ENCODE measurements at places on chromosomes 3 and 15.

DNA sequence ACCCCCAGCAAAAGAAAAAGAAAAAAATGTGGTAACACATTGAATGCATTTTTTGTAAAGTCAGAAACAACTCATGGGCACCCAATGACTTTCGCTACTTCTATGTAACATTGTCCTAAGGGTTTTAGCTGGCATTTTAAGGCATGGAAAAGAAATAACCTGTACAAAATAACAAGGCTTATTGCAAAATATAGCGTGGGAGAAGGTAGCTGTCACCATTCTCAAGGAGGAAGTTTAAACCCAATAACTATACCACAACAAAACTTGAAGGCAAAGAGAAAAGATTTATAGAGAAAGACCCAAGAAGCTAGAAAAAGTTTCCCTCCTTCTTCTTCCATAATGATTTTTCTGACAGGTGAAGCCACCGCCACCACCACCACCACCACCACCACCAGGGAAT lies 55.7 kb upstream of the ACP3 start:
- H3K36me3 ChIP-seq, result no peaks in the 10 kb centered on the region
- no peak for DNase-seq
- H3K4me1 ChIP-seq, result no peaks in the 10 kb centered on the region
- no peak overlapping the region for H3K27ac ChIP-seq
- H3K27me3 ChIP-seq, result peaks cover 17% of the 10 kb centered on the region

DNA sequence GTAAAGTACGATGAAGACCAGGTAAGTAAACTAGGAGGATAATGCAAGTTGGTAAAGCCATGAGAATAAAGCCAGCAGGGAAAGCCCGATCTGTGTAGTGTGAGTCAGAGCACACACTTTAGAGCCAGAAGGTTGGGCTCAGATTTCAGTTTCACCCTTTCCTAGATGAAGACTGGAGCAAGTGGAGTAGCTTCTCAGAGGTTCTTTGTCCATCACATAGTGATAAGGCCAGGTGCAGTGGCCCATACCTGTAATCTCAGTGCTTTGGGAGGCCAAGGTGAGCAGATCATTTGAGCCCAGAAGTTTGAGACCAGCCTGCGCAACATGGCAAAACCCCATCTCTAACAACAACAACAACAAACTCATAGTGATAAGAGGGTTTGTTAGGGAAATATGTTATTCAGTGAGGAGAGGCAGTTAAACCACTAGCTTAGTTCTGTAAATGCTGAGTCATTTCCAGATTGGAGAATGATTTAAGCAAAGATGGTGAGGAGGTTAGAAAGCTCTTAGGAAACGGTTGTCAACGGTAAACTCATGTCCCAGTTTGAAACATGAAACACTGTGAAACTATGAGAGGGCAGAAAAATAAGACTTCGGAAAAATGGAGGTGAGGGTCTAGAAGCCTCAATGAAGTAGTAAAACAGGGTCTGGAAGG lies 39.0 kb downstream of the IL12A start:
- no peak overlapping the region for H3K4me3 ChIP-seq
- no peak for DNase-seq
- H3K27ac ChIP-seq, result peak overlapping the region; percentile 40
- no peaks in the 10 kb centered on the region for H3K27me3 ChIP-seq
- H3K4me1 ChIP-seq, result peaks cover 7% of the 10 kb centered on the region

DNA sequence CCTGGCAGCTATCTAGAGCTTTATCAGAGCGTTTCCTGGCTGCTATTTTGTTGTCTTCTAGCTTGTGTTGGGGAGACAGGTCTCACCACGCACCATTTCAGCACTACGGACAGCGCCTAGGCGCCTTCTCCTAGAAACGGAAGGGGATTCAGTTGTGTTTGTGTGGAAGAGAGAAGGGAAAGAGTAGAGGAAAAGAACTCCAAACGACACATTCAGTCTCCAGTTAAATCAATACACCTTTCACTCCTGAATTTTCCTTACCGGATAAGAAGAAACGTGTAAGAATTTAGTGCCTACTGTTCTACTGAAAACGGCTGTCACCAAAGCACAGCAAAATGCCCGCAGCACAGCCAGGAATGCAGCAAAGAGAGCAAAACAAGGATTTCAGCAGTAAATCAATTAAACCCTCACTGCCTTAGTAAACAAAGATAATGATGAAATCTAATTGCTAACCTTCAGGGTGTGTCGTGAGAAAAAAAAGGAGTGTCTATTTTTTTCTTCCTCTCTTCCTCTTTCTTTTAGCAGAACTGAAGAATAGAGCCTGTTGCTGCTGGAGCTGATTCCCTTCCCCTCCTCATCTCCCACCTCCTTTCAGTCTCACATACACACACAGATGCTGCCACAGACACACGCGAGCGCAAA lies 412 bp upstream of the CTXN2 start:
- H3K4me3 ChIP-seq, result no peak overlapping the region
- peak; percentile 88 for DNase-seq
- no peak overlapping the region for H3K27ac ChIP-seq
- peaks cover 40% of the 10 kb centered on the region for H3K27me3 ChIP-seq
- no peaks in the 10 kb centered on the region for H3K36me3 ChIP-seq

GRCh38 chr3:50396502-50396901 lies 37.2 kb upstream of the TMEM115 start:
- no peak overlapping the region for H3K4me3 ChIP-seq
- H3K4me1 ChIP-seq, result no peaks in the 10 kb centered on the region
- H3K27me3 ChIP-seq, result no peaks in the 10 kb centered on the region
- DNase-seq, result no peak

DNA sequence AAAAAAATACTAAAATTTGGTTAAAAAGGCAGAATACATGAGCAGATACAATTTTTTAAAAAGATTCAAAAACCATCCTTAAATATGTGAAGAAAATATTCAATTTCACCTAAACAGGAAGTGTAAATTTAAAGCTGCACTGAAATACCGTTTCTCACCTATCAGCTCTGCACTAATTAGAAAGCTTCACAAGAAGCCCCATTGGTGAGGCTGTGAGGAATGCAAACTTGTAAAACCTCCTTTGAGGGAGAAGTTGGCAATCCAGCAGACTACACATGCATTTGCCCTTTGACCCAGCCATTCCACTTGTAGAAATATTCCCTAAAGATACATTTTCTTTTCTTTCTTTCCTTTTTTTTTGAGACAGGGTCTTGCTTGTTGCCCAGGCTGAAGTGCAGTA lies 18.8 kb downstream of the BLM start:
- no peaks in the 10 kb centered on the region for H3K27me3 ChIP-seq
- peaks cover 4% of the 10 kb centered on the region for H3K4me1 ChIP-seq
- DNase-seq, result no peak
- H3K4me3 ChIP-seq, result no peak overlapping the region

DNA sequence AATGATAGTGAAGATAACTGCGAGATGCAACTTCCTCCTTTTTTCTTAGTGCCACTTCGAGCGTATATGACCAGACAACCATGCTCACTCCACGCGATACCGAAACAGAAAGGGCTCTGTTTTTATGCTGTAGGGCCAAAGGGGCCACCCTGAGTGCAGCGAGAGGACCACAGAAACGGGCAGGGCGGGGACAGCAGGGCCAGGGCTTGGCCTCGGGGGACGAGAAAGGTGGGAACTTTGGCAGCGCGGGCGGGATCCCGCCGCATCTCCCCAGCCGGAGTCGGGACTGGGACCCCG lies 483 bp downstream of the VPS13C start:
- peaks cover 35% of the 10 kb centered on the region for H3K4me1 ChIP-seq
- no peak for DNase-seq
- peak overlapping the region; percentile 81 for H3K27ac ChIP-seq
- peaks cover 3% of the 10 kb centered on the region for H3K36me3 ChIP-seq

DNA sequence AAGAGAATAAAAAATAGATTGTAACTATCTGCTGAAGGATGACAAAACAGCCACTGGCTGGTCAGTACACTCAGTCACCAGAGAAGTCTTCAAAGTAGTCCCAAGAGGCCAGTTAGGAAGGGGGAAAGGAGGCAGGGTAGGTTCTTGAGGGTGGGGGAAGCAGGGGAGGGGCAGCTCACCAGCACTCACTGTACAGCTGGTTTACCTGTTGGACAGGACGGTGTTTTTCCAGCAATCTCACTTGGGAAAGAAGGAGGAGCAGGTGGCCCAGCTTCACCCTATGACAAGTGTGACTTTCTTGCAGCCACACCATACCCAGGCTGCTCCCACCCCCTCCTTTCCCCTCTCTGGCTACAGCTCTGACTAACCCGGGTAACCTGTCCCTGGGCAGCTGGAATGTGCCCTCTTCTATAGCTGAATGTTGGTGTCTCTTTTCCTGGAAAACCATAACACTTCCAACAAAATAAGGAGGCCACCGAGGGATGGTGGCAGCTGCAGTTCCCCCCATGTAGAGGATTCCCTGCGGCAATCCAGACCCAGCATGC lies 203.4 kb upstream of the NSMCE3 start:
- H3K27me3 ChIP-seq, result peaks cover 4% of the 10 kb centered on the region
- no peaks in the 10 kb centered on the region for H3K36me3 ChIP-seq
- no peak overlapping the region for H3K4me3 ChIP-seq
- no peak overlapping the region for H3K27ac ChIP-seq
- no peaks in the 10 kb centered on the region for H3K4me1 ChIP-seq

GRCh38 chr3:112327371-112327951 lies 5.5 kb upstream of the CD200 start:
- H3K27me3 ChIP-seq, result peaks cover 51% of the 10 kb centered on the region
- H3K36me3 ChIP-seq, result no peaks in the 10 kb centered on the region
- no peak overlapping the region for H3K4me3 ChIP-seq
- H3K4me1 ChIP-seq, result no peaks in the 10 kb centered on the region
- no peak overlapping the region for H3K27ac ChIP-seq

DNA sequence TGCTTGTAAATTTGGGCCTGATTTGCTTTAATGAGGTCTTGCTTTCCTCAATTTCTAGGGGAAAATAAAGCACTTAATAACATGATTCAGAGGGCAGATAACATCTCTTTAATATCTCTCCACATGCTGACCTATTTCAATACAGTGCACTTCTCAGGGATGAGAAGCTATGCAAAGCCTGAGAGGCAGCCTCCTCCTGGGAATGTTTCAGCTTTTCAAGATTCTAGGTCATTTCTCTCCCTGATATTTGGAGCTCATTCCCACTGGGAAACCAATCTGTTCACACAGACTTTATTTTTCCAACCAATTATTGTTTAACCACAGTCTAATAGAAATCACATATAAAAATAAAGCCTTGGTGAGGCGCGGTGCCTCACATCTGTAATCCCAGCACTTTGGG lies 67.0 kb upstream of the LSAMP start:
- DNase-seq, result no peak
- no peaks in the 10 kb centered on the region for H3K36me3 ChIP-seq
- no peaks in the 10 kb centered on the region for H3K27me3 ChIP-seq
- H3K27ac ChIP-seq, result no peak overlapping the region
- no peaks in the 10 kb centered on the region for H3K4me1 ChIP-seq

DNA sequence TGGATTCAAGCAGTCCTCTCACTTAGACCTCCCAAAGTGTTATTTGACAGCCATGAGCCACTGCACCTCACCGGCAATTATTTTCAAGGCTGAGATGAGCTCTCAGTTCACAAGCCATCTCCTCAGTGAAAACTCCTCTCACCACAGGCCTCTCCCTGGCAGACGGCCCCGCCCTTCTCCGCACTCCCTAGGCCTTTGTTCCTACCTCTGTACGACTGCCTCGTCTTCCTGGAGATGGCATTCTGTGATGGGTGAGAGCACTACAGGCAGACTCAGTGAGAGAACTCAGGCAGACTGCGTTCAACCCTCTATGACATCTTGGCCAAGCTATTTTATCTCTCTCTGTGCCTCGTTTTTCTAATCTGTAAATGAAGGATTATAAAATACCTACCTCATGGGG lies 67.0 kb upstream of the TPM1 start:
- H3K4me3 ChIP-seq, result no peak overlapping the region
- DNase-seq, result no peak

GRCh38 chr3:29481969-29482767 lies 201.3 kb downstream of the RBMS3 start:
- no peak overlapping the region for H3K27ac ChIP-seq
- DNase-seq, result no peak
- peaks cover 10% of the 10 kb centered on the region for H3K4me1 ChIP-seq
- H3K36me3 ChIP-seq, result peaks cover 3% of the 10 kb centered on the region
- no peak overlapping the region for H3K4me3 ChIP-seq

GRCh38 chr3:86973440-86973839 lies 17.5 kb downstream of the VGLL3 start:
- H3K36me3 ChIP-seq, result peaks cover 82% of the 10 kb centered on the region
- no peaks in the 10 kb centered on the region for H3K27me3 ChIP-seq
- H3K27ac ChIP-seq, result peak overlapping the region; percentile 80
- no peak for DNase-seq
- H3K4me1 ChIP-seq, result peaks cover 93% of the 10 kb centered on the region
- peak overlapping the region; percentile 4 for H3K4me3 ChIP-seq

GRCh38 chr15:42984493-42985034 lies 64.0 kb upstream of the TTBK2 start:
- no peak for DNase-seq
- no peaks in the 10 kb centered on the region for H3K4me1 ChIP-seq

GRCh38 chr3:195388380-195388779 lies 54.4 kb downstream of the ACAP2 start:
- H3K27me3 ChIP-seq, result no peaks in the 10 kb centered on the region
- peaks cover 11% of the 10 kb centered on the region for H3K4me1 ChIP-seq
- H3K4me3 ChIP-seq, result no peak overlapping the region
- H3K36me3 ChIP-seq, result peaks cover 9% of the 10 kb centered on the region
- H3K27ac ChIP-seq, result no peak overlapping the region
- no peak for DNase-seq

GRCh38 chr3:131053043-131053859 lies 26.6 kb downstream of the NEK11 start:
- peaks cover 2% of the 10 kb centered on the region for H3K36me3 ChIP-seq
- no peak for DNase-seq
- no peaks in the 10 kb centered on the region for H3K4me1 ChIP-seq
- H3K4me3 ChIP-seq, result no peak overlapping the region
- H3K27ac ChIP-seq, result no peak overlapping the region
- H3K27me3 ChIP-seq, result no peaks in the 10 kb centered on the region

- H3K4me3 ChIP-seq, result peak within 1 kb of the TSS; percentile 84
- peak within 1 kb of the TSS; percentile 99 for H3K27ac ChIP-seq
- H3K4me1 ChIP-seq, result peaks cover 27% of the 10 kb centered on the region
- peaks cover 9% of the 10 kb centered on the region for H3K36me3 ChIP-seq
- peak; percentile 89 for DNase-seq
These were observed at the start of gene TTLL3 for GRCh38 chr3:9809615-9810432. TSS of gene TTLL3 (plus strand) at chr3:9810262. CDS start at chr3:9810662, 400 bp downstream.

- no peaks in the 10 kb centered on the region for H3K27me3 ChIP-seq
- no peak for DNase-seq
- H3K4me3 ChIP-seq, result no peak overlapping the region
- H3K4me1 ChIP-seq, result peaks cover 7% of the 10 kb centered on the region
These were observed 46.3 kb upstream of the C3orf70 start for GRCh38 chr3:185199206-185199605.

- DNase-seq, result no peak
These were observed 38.6 kb downstream of the VIPR1 start for GRCh38 chr3:42541079-42541478.

DNA sequence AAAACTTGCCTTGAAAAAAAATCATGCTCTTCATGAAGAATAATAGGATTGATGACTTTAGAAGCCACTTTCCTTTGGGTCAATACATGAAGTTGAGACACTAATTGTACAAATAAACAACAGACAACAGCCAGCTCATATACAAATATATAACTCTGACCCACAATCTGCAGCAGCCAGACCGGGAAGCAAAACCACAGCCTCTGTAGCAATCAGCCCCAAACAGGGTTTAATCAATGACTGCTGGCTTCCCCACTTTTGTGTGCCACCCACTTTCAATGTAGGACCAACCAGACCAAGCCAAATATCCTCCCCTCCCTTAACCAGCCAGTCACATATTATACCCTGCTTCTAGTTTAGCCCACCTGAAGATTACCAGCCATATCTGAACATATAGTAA lies 39.0 kb downstream of the IFT57 start:
- H3K4me1 ChIP-seq, result peaks cover 16% of the 10 kb centered on the region
- no peaks in the 10 kb centered on the region for H3K27me3 ChIP-seq
- no peak overlapping the region for H3K4me3 ChIP-seq
- DNase-seq, result no peak
